Erythroblast (primary cell): ENCODE measurements at places on chromosomes 1 and 21.
A peak's percentile ranks its signal among the peaks of the same experiment; 100 is the strongest.

DNA sequence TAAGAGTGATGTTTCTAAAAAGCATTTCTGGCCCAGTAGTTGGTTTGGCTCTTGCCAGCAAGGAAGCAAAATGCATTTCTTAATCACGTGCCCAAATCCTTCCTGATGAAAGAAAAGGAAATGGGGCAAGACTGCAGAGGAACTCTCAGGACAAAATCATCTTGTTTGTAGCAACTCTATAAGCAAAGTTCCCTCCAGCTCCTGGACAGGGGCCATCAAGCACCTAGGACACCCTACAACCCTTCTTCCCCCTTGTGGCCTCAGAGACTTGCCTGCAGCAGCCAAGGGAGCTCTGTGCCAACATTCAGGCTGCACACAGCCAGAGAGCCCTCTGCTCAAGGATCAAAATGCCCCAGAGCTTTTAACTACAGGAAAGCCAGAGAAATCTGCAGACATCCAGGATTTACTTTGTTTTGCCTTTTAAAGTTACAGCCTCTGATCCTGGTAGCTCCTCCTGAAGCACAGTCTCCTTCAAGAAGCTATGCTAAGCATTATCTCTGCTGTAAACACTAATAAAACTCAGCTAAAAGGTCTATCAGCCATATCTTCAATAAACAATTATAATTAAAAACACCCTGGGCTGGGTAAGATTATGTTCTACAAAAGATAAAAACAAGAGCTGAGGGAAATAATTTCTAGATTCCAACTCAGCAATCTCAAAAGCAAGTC is 105.0 kb downstream of the KIAA0319L start:
- peak; percentile 70 for DNase-seq

GRCh38 chr1:160726498-160727315 is 12.3 kb upstream of the SLAMF7 start:
- DNase-seq, result peak; percentile 79

- no peak for DNase-seq
Measured at GRCh38 chr1:153359241-153359640, 1.6 kb downstream of the S100A9 start.

DNA sequence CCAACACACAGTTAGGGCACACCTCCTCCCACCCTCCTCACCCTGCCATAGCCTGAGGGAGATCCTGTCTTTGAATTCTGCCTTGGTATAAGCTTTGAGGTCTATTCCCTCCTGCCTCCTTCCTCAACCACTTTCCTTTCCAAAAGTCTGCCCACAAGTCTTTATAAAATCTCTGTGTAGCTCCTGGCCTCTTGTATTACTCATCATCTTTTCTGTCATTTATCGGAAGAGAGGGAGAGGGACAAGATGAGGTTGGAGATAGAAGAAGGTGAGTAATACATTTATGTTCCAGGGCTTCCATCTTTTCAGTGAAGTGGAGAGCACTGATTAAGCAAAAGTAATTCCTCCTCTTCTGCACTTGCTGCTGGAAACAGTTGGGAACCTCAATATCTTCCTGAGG is 30.5 kb upstream of the EFCAB14 start:
- DNase-seq, result no peak
